ENCODE measurements at places on chromosomes 1 and 21. TPM values are rescaled to one million over a fixed set of nuclear protein-coding genes. Genes with fewer than 3 reads are reported as not detected.

DNA sequence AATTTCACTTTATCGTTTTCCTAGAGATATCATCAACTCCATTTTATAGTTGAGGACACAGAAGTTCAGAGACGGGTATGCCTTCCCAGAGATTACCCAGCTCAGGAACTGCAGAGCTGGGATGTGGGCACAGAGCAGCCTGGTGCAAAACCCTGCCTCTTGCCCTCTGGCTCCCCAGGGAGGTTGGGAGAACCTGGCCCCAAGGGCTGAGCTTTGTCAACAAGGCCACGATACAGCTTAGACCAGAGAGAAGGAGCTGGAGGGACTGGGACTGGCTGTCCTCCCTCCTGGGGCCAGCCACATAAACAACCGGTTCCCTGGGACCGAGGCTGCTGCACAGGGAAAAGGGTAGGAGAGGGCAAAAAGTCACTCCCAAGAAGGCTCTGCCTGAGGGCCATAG lies 3.8 kb downstream of the RIMS3 start:
- DNase-seq = no peak
- no peak overlapping the region for H3K4me3 ChIP-seq
- no peaks in the 10 kb centered on the region for H3K27me3 ChIP-seq

GRCh38 chr1:100028765-100029164 lies 59.0 kb downstream of the SLC35A3 start:
- H3K4me3 ChIP-seq = no peak overlapping the region
- no peak overlapping the region for H3K27ac ChIP-seq
- no peaks in the 10 kb centered on the region for H3K36me3 ChIP-seq

GRCh38 chr1:152227310-152227928 lies 3.4 kb upstream of the HRNR start:
- H3K27ac ChIP-seq = no peak overlapping the region
- no peak overlapping the region for H3K4me3 ChIP-seq
- DNase-seq = no peak
- no peaks in the 10 kb centered on the region for H3K27me3 ChIP-seq
- no peaks in the 10 kb centered on the region for H3K36me3 ChIP-seq

DNA sequence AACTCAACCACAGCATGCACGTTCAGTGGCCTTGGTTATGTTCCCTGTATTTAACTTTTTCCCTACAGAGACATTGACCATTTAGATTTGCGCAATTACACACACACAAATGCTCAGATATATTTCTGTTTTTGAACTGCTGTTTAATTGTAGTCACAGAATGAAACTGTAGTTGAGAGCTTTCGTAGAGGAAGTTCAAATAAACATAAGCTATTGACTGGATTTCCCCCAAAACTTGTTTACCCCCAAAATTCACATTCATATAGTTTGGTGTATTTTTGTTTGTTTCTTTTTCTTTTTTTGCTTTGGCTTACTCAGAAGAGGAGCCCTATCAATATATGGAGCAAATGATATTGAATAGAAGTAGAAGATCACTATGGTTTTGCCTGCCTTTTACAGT lies 921.0 kb downstream of the ADGRL2 start:
- H3K4me1 ChIP-seq = no peaks in the 10 kb centered on the region
- no peak for DNase-seq
- no peaks in the 10 kb centered on the region for H3K27me3 ChIP-seq
- no peak overlapping the region for H3K27ac ChIP-seq

- H3K27ac ChIP-seq = no peak overlapping the region
- H3K36me3 ChIP-seq = no peaks in the 10 kb centered on the region
- H3K4me3 ChIP-seq = no peak overlapping the region
- DNase-seq = no peak
- peaks cover 5% of the 10 kb centered on the region for H3K4me1 ChIP-seq
- H3K27me3 ChIP-seq = no peaks in the 10 kb centered on the region
Observed at GRCh38 chr1:58397187-58397820, 149.2 kb downstream of the OMA1 start.

- no peaks in the 10 kb centered on the region for H3K27me3 ChIP-seq
- H3K4me3 ChIP-seq = no peak overlapping the region
- H3K4me1 ChIP-seq = no peaks in the 10 kb centered on the region
- H3K27ac ChIP-seq = no peak overlapping the region
- no peaks in the 10 kb centered on the region for H3K36me3 ChIP-seq
Observed at GRCh38 chr1:33852711-33853110, 11.2 kb upstream of the HMGB4 start.

Gene VWA5B1
- total RNA-seq = not detected

Gene SPRR2E
- total RNA-seq = not detected

- H3K4me1 ChIP-seq = no peaks in the 10 kb centered on the region
- no peaks in the 10 kb centered on the region for H3K27me3 ChIP-seq
- DNase-seq = no peak
- H3K4me3 ChIP-seq = no peak overlapping the region
- H3K36me3 ChIP-seq = no peaks in the 10 kb centered on the region
Observed at GRCh38 chr1:191536791-191537429, 621.4 kb upstream of the RGS18 start.

DNA sequence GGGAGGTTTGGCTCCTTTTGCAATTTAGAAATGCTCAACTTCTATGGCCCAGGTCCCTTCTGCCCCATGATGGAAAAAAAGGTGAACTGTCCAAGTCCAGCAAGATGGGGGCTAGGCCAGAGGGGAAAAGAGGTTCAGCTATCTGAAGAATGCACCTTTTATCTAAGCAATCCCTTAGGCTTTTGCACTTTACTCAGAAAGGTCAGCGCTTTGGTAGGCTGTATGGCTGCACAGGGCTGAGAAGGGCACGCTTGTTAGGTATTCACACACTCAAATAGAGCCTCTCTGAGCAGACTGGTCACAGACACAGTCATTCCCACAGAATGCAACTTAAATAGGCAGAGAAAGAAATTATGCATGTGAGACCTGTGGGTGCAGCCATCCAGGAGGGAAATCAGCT lies 31.0 kb downstream of the KANK4 start:
- no peaks in the 10 kb centered on the region for H3K36me3 ChIP-seq
- H3K27me3 ChIP-seq = peaks cover 16% of the 10 kb centered on the region
- no peak for DNase-seq
- H3K27ac ChIP-seq = no peak overlapping the region

Gene SLFNL1
- 0.24 TPM for total RNA-seq

GRCh38 chr1:70072231-70072751 lies 133.1 kb downstream of the LRRC40 start:
- H3K4me1 ChIP-seq = no peaks in the 10 kb centered on the region
- no peak for DNase-seq
- H3K27me3 ChIP-seq = no peaks in the 10 kb centered on the region
- no peaks in the 10 kb centered on the region for H3K36me3 ChIP-seq
- H3K27ac ChIP-seq = no peak overlapping the region
- no peak overlapping the region for H3K4me3 ChIP-seq

Gene CD5L
- 0.10 TPM for total RNA-seq

DNA sequence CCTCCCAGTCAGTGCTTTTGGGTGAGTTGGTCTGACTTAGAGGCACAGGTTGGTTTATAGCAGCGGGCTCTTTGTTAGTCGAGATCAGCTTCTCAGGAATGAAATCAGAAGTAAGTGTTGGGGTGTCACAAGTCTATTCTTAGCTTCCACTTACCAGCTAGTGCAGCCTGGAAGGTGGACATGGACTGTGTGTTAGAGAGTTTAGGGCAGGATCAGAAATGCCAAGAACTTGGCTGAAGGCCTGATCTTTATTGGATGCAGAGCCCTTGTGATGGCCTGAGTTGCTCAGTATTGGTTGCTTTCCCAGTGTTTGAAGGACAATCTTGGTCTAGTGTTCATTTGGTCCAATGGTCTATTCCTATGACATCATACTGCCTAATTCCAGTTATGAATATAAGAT lies 377.0 kb upstream of the USP24 start:
- DNase-seq = no peak
- no peak overlapping the region for H3K27ac ChIP-seq
- H3K4me1 ChIP-seq = no peaks in the 10 kb centered on the region
- no peak overlapping the region for H3K4me3 ChIP-seq

DNA sequence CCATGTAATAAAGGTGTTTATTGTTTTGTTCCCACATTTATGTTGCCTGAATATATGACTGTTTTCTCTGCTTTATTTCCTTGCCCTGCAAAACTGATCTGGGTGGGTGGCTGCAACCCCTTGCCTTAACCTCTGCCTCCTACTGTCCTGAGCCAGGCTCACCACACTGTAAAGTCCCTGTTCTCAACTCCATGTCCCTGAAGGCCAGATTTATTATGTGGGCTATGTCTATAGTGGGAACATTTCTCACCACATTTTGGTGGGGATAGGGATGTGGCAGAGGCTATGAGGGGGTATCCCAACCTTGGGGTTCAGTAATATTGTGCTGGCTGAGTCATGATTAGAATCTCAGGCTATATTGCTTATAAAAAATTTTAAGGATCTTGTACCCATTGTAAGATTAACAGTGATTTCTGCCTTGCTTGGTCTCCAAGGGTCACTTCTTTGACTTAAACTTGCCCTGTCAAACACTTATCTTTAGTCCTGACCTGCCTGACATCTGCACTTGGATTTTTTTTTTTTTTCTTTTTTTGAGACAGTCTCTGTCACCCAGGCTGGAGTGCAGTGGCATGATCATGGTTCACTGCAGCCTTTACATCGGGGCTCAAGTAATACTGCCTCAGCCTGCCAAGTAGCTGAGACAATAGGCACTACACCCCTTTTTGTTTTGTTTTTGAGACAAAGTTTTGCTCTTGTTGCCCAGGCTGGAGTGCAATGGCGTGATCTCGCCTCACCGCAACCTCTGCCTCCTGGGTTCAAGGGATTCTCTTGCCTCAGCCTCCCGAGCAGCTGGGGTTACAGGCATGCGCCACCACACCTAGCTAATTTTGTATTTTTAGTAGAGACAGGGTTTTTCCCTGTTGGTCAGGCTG lies 3.6 kb downstream of the RPS8 start:
- H3K36me3 ChIP-seq = peaks cover 8% of the 10 kb centered on the region
- peak overlapping the region; percentile 73 for H3K4me3 ChIP-seq
- H3K27me3 ChIP-seq = no peaks in the 10 kb centered on the region
- DNase-seq = no peak

DNA sequence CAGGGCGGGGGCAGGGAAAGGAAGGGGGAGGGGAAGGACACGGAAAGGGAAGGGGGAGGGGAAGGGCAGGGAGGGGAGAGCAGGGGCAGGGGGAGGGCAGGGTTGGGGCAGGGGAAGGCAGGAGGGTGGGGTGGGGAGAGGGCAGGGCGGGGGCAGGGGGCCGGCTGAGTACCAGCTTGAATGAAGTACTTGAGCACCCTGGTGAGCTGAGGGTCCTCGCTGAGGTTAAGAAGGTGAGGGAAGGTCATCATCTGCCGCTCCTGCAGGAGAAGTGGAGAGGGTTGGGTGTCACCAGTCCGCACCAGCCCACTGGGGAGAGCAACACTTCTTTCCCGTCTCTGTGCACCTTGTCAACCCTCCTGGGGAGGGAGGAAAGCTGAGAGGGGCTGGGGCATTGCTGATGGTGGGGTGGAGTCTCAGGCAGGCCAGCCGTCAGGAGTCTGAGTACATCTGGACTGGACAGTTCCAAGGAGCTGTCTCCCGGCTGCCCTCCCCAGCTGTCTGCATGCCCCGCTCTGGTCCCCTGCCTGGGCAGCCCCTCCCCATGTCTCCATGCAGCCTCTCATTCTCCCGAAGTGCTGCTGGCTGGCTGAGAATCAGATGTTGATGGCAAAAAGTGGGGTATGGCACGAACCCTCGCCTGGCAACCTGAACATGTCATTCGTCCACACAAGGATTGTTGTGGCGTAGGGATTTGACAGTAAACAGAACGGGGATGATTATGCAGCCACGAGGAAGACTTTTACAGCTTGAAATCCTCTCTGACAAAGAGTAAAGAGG lies 70.0 kb downstream of the SCCPDH start:
- no peak for DNase-seq
- no peak overlapping the region for H3K27ac ChIP-seq
- H3K4me3 ChIP-seq = no peak overlapping the region
- no peaks in the 10 kb centered on the region for H3K36me3 ChIP-seq

Gene S100A7A
- not detected for total RNA-seq

DNA sequence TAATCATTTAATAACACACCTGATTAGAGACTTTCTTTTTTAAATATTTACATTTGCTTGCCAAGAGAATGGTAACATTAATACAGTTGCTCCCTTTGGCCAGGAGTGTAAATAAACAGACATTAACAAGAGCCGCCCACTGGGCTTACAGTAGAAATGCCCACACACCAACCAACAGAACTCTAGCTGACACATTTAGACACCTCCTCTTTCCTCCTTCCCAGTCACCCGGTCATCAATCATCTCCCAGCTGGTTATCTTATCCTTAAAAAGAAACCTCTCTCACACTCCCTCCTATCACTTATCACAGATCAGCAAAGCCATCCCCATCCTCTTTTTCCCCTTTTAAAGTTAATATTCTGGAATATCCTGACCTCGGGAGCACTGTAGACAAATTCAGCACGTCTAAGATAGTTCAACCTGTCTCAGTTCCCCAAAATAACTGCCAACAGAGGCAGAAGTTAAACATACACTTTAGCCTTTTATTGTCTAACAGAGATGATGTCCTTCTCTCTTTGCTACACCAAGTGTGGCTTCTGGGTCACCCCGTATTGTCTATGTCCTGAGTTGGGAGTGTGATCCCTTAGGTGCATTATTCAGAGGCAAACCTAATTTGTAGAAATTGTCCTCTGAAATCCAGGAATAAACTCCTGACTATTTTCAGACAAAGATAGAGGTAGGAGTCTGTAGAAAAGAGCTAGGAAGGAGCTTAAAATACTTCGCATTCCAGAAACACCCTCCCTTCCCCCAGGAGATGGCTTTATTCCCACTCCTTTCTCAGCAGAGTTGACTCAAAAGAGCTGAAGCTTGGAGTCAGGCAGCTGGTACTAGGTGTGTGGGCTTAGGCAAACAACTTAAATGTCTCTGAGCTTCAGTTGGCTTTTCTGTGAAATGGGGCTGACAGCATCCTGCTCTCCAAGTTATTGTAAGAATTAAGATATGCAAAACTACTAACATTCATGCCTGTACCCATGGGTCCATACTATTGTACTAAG lies 8.8 kb downstream of the MYCL start:
- H3K27me3 ChIP-seq = peaks cover 1% of the 10 kb centered on the region
- no peaks in the 10 kb centered on the region for H3K36me3 ChIP-seq
- no peak overlapping the region for H3K27ac ChIP-seq
- H3K4me3 ChIP-seq = no peak overlapping the region

DNA sequence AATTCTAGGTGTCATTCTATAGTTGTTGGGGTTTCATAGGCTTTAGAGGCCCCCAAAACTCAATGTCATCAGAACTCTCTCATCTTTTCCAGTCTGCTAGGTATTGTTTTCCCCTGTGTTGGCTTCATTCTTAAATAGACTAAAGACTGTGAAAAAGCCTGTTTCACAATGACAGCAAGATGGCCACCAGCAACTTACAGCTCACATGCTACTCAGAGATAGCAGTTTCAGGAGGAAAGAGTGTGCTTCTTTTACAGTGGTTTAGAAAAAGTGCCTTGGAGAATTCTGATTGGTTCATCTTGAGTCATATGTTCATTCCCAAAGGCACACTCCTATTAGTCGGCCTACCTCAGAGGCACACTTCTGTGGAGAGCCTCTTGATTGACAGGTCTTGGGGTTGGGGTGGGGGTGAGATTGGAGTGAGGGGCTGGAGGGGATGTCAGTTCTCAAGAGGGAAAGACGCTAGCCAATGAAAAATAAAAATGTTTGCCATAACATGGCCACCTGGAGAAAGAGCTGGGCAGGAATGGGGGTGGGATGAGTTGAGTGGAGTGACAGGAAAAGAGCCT lies 8.5 kb downstream of the IL23R start:
- DNase-seq = no peak
- H3K27ac ChIP-seq = no peak overlapping the region
- H3K27me3 ChIP-seq = no peaks in the 10 kb centered on the region
- peaks cover 16% of the 10 kb centered on the region for H3K4me1 ChIP-seq

Gene SHE
- total RNA-seq = 0.05 TPM

- H3K27ac ChIP-seq = no peak overlapping the region
- H3K27me3 ChIP-seq = no peaks in the 10 kb centered on the region
- no peaks in the 10 kb centered on the region for H3K4me1 ChIP-seq
- DNase-seq = no peak
Observed at GRCh38 chr1:197519741-197520334, 251.8 kb downstream of the CRB1 start.
